ENCODE measurements at places on chromosomes 2 and 18. TPM values are rescaled to one million over a fixed set of nuclear protein-coding genes. Genes with fewer than 3 reads are reported as not detected.

The FRZB gene
- total RNA-seq, result not detected

DNA sequence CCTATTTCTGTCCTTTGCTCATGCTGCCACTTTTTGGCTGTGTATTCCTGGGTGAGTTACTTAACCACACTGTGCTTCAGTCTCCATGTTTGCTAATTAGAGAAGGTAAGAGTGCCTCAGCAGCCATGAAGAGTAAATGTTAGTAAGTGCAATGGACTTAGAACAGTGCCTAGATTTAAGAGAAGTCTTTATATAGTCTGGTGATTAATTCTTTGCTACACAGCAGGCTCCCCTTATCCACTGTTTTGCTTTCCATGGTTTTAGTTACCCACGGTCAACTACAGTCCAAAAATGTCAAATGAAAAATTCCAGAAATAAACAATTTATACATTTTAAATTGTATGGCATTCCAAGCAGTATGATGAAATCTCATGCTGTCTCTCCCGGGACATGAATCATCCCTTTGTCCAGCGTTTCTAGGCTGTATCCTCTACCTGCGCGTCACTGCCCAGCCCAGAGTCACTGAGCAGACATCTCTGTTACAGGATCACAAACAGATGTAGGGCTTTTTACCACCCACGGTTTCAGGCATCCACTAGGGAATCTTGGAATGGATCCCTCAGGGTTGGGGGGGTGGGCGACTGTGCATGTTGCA lies 91.0 kb downstream of the CTIF start:
- no peaks in the 10 kb centered on the region for H3K4me1 ChIP-seq
- no peaks in the 10 kb centered on the region for H3K27me3 ChIP-seq
- no peaks in the 10 kb centered on the region for H3K36me3 ChIP-seq
- no peak overlapping the region for H3K4me3 ChIP-seq
- DNase-seq, result no peak

DNA sequence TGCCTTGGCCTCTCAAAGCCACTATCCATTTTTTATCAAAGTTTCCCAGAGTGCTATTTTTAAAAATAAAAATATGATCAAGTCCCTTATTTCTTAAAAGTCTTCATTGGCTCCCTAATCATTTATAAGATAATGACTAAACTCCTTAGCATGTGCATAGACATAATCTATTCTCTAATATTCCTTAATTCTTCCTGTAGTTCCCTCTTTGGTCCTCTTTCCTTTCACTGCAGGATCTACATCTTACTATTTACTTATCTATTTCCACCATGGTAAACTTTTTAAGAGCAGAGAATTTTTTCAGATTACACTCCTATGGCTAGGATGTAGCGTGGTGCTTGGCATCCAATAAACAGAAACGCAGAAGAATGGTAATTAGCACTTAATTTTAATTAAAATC lies 19.0 kb downstream of the IDH1 start:
- no peak overlapping the region for H3K27ac ChIP-seq
- H3K4me1 ChIP-seq, result no peaks in the 10 kb centered on the region
- no peak for DNase-seq

- H3K4me1 ChIP-seq, result no peaks in the 10 kb centered on the region
- no peak overlapping the region for H3K27ac ChIP-seq
- H3K27me3 ChIP-seq, result no peaks in the 10 kb centered on the region
- no peaks in the 10 kb centered on the region for H3K36me3 ChIP-seq
- no peak for DNase-seq
Observed at GRCh38 chr18:22032392-22032961, 136.9 kb upstream of the GATA6 start.

- no peaks in the 10 kb centered on the region for H3K36me3 ChIP-seq
- no peak overlapping the region for H3K4me3 ChIP-seq
- H3K27ac ChIP-seq, result no peak overlapping the region
- no peak for DNase-seq
Observed at GRCh38 chr2:227642656-227643055, 23.9 kb upstream of the SCYGR5 start.

DNA sequence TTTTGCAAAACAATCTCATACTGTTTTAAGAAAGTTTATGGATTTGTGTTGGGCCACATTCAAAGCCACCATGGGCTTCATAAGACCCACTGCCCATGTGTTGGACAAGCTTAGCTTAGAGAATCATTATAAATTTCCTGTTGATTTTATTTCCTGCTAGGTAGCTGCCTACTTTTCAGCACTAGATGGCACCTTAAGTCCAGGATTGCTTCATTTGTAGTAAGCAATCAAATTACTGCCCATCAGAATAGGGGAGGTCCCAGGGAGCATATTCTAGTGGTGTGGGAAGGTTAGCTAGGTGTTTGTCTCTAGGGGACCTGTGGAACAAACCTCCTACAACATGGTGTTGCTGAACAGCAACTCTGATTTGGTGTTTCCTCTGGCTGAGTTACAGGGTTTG lies 11.0 kb upstream of the DCDC2C start:
- H3K27me3 ChIP-seq, result peaks cover 13% of the 10 kb centered on the region
- H3K4me1 ChIP-seq, result no peaks in the 10 kb centered on the region
- H3K4me3 ChIP-seq, result no peak overlapping the region
- no peaks in the 10 kb centered on the region for H3K36me3 ChIP-seq
- H3K27ac ChIP-seq, result no peak overlapping the region
- DNase-seq, result no peak

The INPP5D gene
- 40.5 TPM for total RNA-seq

The CYTIP gene
- total RNA-seq, result 536 TPM

DNA sequence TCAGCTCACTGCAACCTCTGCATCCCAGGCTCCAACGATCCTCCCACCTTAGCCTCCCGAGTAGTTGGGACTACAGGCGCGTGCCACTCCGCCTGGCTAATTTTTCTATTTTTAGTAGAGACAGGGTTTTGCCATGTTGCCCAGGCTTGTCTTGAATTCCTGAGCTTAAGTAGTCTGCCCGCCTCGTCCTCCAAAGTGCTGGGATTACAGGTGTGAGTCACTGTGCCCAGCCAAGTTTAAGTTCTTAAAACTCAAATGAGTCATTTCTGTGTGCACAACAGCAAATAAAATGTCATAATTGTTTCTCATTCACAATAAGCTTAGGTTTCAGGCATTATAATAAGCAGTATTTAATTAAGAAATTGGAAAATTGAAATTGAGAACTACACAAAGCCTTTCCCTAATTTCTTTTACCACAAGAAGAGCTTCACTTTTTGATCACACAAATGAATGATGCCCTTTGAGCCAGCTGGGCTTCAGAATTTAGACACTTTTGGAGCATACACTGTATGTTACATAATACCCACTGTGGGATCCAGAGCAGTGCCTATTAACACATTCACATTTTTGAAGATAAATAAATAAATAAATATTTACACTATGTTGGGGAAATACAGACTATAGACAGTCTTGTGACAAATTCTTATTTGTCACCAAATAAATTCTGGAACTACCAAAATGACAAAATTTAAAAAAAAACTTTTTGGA lies 8.6 kb upstream of the ME2 start:
- no peak overlapping the region for H3K4me3 ChIP-seq
- no peak overlapping the region for H3K27ac ChIP-seq
- no peak for DNase-seq
- H3K36me3 ChIP-seq, result no peaks in the 10 kb centered on the region
- H3K4me1 ChIP-seq, result no peaks in the 10 kb centered on the region

DNA sequence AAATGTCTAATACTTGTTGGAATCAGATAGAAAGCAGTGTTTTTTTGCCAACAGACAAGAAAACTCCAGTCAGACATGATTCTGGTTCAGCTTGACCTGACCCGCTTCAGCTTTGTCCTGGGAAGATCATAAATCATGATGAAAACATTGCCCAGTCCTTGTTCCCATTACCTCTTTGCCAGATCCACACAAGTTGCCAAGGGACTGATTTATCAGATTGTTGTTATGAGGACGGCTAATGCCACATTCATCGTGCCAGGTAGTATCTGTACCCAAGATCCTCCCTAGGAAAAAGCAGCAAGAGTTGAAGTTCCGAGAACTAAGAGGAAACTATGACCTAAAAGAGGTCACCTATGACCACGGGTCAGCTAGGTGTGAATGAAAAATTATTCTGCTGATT lies 39.0 kb downstream of the SLC40A1 start:
- H3K4me3 ChIP-seq, result no peak overlapping the region
- no peaks in the 10 kb centered on the region for H3K4me1 ChIP-seq
- no peak for DNase-seq
- H3K27me3 ChIP-seq, result no peaks in the 10 kb centered on the region

GRCh38 chr18:9831036-9831722 lies 54.6 kb upstream of the TXNDC2 start:
- H3K4me1 ChIP-seq, result no peaks in the 10 kb centered on the region
- no peak overlapping the region for H3K27ac ChIP-seq
- H3K27me3 ChIP-seq, result peaks cover 4% of the 10 kb centered on the region

- H3K36me3 ChIP-seq, result no peaks in the 10 kb centered on the region
- no peaks in the 10 kb centered on the region for H3K27me3 ChIP-seq
- no peaks in the 10 kb centered on the region for H3K4me1 ChIP-seq
- no peak for DNase-seq
Observed at GRCh38 chr2:50397992-50398765, 633.8 kb downstream of the NRXN1 start.

- H3K27ac ChIP-seq, result no peak overlapping the region
- no peaks in the 10 kb centered on the region for H3K4me1 ChIP-seq
- no peak overlapping the region for H3K4me3 ChIP-seq
- H3K36me3 ChIP-seq, result no peaks in the 10 kb centered on the region
Observed at GRCh38 chr2:13103778-13104493, 387.2 kb downstream of the TRIB2 start.

The RAX gene
- not detected for total RNA-seq

DNA sequence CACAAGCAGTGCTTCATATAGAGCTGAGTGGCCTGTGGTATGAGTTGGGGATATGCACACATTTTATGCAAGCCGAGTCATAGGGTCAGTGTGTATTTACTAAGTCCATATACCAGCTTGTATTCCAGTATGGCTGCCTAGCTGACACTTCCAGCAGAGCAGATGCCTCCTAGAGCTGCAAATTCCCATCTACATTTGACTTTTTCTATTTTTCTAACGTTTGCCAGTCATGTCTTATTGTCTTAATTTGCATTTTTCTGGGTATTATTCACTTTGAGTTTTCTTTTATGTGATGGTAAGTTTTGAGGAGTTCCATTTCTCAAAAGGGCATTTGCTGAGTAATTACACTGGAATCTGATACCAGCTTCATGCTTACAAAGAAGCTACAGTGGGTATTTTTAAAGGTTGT lies 334.5 kb upstream of the CDH2 start:
- H3K4me3 ChIP-seq, result no peak overlapping the region
- no peaks in the 10 kb centered on the region for H3K36me3 ChIP-seq
- no peak for DNase-seq
- H3K27me3 ChIP-seq, result no peaks in the 10 kb centered on the region
- no peak overlapping the region for H3K27ac ChIP-seq
- H3K4me1 ChIP-seq, result no peaks in the 10 kb centered on the region

The INO80B gene
- total RNA-seq, result 24.2 TPM

DNA sequence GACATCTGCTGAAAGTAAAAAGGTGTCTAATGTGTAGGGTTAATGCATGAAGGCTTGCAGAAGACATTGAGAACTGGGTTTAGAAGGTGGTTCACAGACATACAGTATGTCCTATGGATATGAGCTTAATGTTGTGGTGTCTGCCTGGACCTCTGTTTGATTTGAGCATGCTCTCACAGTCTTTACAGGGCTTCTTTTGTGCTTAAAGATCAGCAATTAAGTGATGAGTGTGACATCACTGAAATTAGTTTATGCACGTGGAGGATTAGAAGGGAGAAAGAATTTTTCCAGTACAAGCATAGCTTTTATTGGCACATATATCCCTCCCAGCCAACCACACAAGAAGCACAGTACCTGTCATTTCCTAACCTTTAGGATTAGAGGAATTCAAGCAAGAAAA lies 367.5 kb upstream of the RAB12 start:
- H3K27me3 ChIP-seq, result no peaks in the 10 kb centered on the region
- H3K27ac ChIP-seq, result no peak overlapping the region
- no peak overlapping the region for H3K4me3 ChIP-seq
- DNase-seq, result no peak
- no peaks in the 10 kb centered on the region for H3K4me1 ChIP-seq

The CYP1B1 gene
- 6.3 TPM for total RNA-seq

The CCDC148 gene
- total RNA-seq, result 0.23 TPM

- H3K27ac ChIP-seq, result no peak overlapping the region
- H3K4me1 ChIP-seq, result no peaks in the 10 kb centered on the region
- H3K4me3 ChIP-seq, result no peak overlapping the region
Observed at GRCh38 chr2:188798159-188798558, 176.0 kb upstream of the COL3A1 start.

DNA sequence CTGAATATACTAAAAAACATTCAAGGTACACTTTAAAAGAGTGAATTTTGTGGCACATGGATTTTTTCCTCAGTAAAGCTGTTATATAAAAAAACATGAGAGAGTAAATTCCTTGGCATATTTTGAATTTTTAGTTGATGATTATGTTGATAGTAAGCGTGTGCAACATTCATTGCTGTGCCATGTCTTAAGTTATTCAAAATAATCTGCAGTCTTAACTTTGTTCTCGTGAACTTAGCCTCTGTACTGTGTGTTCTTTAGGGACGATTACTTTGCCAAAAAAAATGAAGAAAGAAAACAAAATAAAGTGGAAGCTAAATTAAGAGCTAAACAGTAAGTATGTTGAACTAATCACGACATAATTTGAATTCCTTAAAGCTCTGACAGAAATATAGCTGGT lies 9.6 kb downstream of the SSB start:
- DNase-seq, result no peak
- no peak overlapping the region for H3K27ac ChIP-seq
- no peak overlapping the region for H3K4me3 ChIP-seq

DNA sequence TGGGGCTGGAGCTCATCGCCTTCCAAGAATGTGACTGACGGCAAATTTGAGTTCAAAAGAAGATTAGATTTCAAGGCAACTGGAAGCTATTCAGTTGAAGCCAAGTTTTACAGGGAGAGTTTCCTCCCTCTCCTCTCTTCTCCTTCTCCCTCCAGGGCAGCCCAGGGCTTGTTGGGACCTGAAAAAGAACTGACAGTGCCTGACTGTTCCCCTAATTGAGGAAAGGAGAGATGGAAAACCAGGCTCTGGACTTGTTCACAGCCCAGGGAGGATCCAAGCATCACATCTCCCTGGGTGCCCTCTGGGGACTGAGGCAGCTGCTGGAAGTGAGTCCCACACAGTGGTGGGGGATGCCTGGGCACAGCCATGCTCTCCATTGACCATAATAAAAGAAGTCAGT lies 88.1 kb downstream of the THNSL2 start:
- H3K4me1 ChIP-seq, result no peaks in the 10 kb centered on the region
- H3K4me3 ChIP-seq, result no peak overlapping the region
- H3K36me3 ChIP-seq, result no peaks in the 10 kb centered on the region
- H3K27me3 ChIP-seq, result peaks cover 9% of the 10 kb centered on the region
- no peak for DNase-seq

GRCh38 chr2:11691076-11691660 lies 21.2 kb upstream of the NTSR2 start:
- no peak overlapping the region for H3K27ac ChIP-seq
- no peaks in the 10 kb centered on the region for H3K27me3 ChIP-seq
- no peak overlapping the region for H3K4me3 ChIP-seq
- H3K4me1 ChIP-seq, result peaks cover 9% of the 10 kb centered on the region
- no peaks in the 10 kb centered on the region for H3K36me3 ChIP-seq

The MYL1 gene
- not detected for total RNA-seq

DNA sequence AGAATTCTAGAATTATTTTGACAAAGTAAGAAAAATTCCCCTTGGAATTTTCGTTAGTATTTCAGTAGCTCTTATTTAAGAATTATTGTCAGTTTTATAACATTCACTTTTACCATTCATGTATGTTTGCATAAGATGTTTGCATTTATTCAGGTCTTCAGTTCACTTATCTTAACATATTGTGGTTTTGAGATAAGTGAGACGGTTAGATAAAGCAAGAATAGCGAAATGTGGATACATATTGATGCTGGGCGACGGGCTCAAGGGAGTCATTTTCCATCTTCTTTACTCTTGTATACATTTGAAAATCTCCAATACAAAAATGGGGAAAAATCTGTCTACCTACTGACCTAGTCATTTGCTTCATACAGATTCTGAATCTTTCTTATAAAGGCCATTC lies 156.7 kb upstream of the HDAC4 start:
- H3K27ac ChIP-seq, result no peak overlapping the region
- H3K4me3 ChIP-seq, result no peak overlapping the region
- H3K27me3 ChIP-seq, result peaks cover 3% of the 10 kb centered on the region

The CLEC4F gene
- total RNA-seq, result not detected
